ENCODE measurements at places on chromosomes 7 and 10.

DNA sequence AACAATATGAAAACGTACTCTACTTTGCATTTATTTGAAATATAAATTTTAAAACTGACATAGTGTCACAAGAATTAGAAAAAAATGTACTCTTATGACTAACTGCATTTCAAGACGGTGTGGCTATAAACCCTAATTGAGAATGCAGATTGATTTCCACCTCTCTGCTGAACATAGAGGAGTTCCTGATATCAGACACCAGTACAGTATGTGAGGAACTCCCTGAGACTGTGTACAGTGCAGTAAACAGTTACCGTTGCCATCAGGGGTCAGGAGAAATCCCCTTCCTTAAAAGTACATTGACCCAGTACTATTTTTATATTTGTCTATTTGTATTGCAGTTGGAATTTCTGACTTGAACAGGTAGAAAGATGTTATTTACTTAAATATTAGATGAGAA lies 61.8 kb upstream of the DKK1 start:
- no peak for DNase-seq

- DNase-seq = no peak
Observed at GRCh38 chr7:125085084-125085483, 155.5 kb upstream of the POT1 start.

DNA sequence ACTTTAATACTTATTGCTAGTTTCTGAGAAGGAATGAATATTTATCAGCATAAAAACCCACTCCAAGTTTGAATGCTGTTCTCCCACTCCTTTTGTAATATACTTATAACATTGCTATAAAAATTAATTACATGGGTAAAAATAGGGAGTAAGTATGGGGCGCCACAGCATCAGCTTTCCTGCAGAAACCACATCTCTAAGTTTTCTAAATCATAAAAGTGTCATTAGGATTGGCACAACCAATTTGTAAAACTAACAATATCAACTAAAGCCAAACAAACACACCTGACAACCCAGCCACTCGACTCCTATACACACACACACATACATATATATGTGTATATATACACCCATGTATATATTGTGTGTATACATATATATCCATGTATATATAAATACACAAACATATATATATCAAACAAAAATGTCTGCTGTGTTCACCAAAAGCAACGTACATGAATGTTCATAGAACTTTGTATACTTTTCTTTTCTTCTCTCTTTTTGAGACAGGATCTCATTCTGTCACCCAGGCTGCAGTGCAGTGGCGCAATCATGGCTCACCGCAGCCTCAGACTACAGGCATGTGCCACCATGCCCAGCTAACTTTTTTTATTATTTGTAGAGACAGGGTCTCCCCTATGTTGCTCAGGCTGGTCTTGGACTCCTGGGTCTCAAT lies 14.8 kb upstream of the LRRC17 start:
- DNase-seq = no peak

- DNase-seq = no peak
Observed at GRCh38 chr10:48302515-48303476, 3.7 kb upstream of the MAPK8 start.

GRCh38 chr7:30493228-30493627 lies 11.4 kb downstream of the GGCT start:
- DNase-seq = no peak

DNA sequence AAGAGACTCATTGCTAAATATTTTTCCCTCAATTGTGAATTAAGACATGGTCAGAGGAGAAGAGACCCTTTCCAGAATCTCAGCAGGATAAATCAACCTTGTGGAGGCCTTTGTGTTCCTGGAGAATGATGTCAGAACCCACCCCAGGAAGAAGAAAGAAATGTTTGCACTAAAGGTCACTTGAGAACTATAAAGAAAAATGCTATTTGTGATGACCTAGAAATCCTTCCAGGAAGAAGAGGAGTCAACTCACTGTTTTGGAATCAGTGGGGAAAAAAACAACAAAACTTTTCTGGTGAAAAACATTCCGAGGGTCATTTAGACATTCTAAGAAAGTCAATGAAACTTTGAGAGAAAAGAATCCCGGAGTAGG lies 129.1 kb upstream of the ANKRD1 start:
- no peak for DNase-seq

- no peak for DNase-seq
Observed at GRCh38 chr7:118573085-118573484, 348.6 kb downstream of the ANKRD7 start.

DNA sequence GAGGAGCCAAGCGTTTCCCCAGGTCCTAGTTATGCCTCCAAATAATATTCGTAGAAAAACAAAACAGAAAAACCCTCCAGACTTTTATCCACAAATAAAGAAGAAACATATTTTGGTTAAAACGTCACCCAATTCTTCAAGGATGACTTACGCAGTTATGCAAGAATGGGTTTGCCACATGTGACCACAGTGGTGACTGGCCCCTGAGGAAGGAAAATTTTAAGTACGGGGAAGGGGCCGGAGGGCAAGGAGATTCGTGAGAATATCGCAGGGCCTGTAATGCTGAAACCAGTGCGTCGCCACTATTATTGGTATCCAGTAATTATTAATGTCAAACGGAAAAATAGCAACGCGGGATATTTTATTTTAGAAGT lies 537 bp upstream of the MRPS24 start:
- no peak for DNase-seq

DNA sequence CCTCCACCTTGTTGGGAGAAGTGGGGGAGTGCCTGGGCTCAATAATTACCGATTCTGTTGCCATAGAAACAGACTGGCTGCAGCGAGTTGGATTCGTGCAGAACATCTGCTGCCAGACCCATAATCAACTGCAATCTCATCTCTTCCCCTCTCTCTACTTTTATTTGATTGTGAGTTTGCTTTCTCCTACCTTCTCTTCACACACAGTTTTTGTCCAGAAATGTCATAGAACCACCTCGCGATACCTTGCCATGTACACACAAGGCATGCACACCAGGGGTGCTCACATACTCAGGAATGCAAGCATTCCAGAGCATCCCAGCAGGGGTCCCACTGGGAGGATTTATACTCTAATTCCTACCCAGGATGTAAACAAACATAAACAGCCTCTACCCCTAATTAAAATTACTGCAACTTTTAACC lies 262.2 kb upstream of the AOAH start:
- no peak for DNase-seq

GRCh38 chr7:34036051-34036920 lies 130.9 kb downstream of the BMPER start:
- peak; percentile 18 for DNase-seq

DNA sequence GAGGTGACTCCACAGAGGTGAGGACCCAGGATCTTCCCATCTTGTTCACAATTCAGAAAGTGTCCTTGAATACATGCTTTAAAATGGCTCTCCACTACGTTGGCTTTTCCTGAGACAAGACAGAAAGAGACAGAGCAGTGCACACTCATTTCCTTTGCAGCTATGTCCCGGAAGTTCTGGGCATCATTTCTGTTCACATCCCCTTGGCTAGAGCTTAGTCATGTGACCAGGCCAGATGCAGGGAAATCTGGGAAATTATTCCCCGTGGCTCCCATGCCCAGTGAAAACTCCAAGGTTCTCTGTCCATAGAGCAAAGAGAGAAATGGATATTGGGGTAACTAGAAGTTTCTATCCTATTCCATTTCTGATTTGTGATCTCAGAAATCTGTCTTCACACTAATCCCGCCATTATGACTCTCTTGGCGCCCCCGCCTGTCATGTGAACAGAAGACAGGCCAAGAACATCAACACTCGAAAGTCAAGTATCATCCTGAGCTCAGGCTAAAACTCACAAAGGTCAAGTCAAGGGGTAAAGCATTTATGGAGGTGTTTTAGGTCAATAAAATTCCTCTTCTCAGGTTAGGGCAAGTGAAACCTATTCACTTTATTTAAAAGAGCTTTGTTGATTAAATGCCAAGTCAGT lies 251.4 kb upstream of the HABP2 start:
- no peak for DNase-seq

- DNase-seq = no peak
Observed at GRCh38 chr7:151895008-151895630, 18.2 kb upstream of the PRKAG2 start.

DNA sequence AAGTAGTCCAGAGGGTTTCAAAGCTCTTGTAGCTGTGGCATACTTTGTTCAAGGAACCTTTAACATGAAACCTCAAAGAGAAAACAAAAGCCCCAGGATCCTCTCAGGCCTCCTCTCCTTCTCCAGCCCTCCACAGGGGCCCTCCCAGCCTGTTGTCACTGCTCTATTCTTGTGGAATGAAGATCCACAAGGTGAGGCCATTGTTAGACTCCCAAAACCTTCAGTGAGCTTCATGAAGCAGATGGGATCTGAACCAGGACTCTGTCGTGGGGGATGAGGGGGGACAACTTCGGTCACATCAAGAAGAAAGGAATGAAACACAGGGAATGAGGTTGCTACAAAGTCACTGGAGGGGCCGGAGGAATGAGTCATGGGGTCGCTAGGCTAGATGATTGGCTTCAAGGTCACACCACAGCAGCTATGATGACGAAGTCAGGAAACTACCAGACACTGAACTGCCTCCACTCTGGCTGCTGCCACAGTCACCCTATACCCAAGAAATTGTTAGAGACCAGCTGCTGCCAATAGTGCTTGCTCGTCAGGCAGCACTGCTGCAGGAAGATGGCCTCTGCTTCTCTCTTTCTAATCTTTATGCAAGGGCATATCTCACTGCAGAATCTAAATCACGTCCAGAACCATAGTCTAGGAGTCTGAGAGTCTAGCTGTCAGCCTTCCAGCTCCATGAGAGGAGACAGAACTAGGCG lies 208.8 kb downstream of the HIBADH start:
- no peak for DNase-seq

GRCh38 chr7:28626624-28627262 lies 214.4 kb downstream of the CREB5 start:
- no peak for DNase-seq

- no peak for DNase-seq
Observed at GRCh38 chr7:41847606-41848005, 144.7 kb upstream of the INHBA start.

GRCh38 chr7:88253640-88254039 lies 33.8 kb upstream of the SRI start:
- DNase-seq = no peak

- DNase-seq = no peak
Observed at GRCh38 chr7:42099066-42099465, 137.9 kb downstream of the GLI3 start.

GRCh38 chr10:117174439-117175214 lies 22.7 kb upstream of the KCNK18 start:
- peak; percentile 50 for DNase-seq

DNA sequence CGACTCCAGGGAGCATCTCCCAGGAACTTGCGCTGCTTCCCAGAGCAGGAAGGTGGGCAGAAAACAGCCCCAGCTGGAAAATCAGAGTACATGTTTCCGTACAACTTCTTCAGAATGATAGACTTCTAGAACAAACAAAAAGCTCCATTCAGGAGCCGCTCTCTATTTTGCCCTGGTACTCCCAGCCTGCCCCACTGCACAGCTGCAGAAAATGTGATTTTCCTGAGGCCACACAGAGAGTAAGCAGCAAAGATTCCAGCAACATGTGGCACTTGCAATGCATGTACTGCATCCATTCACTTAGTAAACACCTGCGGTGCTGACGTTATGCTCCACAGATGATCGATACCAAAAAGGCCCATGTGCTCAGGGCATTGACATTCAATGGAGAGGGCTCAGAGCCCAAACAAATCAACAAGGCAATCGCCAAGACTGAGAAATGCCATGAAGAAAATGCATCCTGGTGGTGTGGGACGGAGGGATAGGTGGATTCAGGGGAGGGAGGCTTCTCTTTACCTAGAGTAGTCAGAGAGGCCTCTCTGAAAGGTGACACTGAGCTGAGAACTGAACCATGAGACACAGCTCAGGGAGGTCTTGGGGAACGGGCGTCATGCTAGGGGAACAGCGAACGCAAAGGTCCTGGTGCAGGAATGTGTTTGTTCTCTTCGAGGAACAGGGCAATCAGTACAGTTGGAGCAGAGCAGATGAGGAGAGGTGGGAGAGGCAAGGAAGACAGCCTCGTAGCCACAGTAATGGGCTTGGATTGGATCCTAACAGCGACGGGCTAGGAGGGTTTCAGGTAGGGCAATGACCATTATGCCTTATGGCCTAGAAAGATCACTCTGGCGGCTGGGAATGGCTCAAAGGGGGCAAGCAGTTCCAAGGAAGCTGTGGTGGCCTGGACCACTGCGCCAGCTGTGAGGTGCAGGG lies 35.3 kb upstream of the DUSP5 start:
- no peak for DNase-seq

- no peak for DNase-seq
Observed at GRCh38 chr10:121616291-121616690, 18.0 kb upstream of the FGFR2 start.

Measured in LNCaP clone FGC (cell line).